ENCODE measurements at places on chromosomes 11 and 22.

DNA sequence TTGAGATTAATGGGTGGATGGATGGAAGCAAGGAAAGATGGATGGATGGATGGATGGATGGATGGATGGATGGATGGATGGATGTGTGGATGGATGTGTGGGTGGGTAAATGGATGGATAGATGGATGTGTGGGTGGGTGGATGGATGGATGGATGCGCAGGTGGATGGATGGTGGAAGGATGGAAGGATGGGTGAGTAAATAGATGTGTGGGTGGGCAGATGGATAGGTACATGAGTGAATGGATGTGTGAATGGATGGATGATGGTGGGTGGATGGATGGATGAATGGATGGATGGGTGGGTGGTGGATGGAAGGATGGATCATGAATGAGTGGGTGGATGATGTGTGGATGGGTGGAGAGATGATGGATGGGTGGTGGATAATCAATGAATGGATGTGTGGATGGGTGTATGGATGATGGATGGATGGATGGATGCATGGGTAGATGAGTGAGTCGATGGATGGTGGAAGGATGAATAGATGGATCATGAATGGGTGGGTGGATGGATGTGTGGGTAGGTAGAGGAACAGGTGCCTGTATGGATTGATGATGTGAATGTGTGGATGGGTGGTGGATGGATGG lies 375.2 kb downstream of the BRD1 start:
- DNase-seq = no peak

DNA sequence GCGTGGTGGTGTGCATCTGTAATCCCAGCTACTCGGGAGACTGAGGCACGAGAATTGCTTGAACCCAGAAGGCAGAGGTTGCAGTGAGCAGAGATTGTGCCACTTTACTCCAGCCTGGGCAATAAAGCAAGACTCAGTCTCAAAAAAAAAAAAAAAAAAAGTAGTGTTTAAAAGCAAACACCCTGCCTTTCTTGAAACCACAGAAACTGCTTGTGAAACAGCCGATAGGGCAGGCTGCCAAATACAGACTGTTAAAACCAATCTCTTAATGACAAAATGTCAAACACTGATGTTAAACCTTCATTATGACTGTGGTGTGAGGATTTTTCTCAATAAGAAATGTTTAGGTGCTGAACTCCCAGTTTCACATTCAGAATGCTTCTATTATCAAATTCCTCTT lies 27.3 kb downstream of the MARK2 start:
- no peak for DNase-seq

DNA sequence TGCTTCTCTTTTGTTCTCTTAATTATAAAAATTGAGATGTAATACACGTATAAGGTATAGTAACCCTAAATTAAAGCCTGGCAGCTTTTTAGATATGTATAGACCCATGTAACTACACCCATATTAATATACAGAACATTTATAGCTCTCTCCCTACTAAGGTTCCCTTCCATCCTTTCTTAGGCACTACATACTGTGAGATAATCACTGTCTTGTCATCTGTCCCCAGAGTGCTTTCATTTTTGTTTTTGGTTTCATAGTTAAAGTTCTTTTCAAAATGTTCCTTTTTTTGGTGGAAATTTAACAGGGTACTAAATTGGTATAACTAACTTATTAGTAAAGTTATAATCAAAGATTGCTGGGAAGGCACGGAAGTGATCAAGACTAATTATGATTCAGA lies 49.2 kb downstream of the MTMR3 start:
- no peak for DNase-seq

- DNase-seq = no peak
Measured at GRCh38 chr11:39678996-39679395, 1780.5 kb downstream of the LRRC4C start.

DNA sequence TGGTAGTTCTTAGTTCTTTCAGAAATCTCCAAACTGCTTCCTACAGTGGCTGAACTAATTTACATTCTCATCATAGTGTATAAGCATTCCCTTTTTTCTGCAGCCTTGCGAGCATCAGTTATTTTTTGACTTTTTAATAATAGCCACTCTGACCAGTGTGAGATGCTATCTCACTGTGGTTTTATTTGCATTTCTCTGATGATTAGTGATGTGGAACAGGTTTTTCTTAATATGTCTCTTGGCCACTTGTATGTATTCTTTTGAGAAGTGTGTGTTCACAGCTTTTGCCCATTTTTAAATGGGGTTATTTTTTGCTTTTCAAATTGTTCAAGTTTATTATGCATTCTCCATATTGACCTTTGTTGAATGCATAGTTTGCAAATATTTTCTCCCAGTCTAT lies 459.3 kb downstream of the NTM start:
- DNase-seq = no peak

DNA sequence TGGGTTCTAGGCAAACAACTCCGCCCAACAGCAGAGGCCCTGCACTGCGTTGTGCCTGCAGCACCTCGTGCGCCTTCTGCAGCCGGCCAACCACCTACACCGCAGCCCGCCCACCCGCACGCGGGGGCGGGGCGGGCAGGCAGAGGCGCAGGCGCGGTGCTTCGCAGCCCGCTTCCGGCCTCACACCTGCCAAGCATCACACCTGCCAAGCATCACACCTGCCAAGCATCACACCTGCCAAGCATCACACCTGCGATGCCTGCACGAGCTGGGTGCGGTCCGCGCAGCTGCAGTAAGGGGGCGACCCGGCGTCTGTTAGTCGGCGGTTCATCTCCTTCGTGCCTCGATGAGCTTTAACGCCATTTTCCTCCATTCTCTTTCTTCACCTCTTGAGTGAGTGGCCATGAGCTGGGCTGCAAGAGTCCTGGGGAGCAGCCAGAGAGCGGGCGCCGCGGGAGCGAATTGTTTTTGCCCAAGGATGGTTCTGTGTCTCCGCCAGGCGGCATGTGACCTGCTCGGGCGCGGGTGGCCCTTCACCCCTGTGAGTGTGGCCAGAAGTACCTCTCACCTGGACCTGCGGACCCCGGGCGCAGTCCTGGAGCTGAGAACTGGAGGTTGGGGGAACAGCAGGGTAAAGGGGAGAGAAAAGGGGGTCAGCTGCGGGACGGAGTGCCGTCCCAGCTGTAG lies at the start of gene LDHAL6A:
Gene LDHAL6A, plus strand, starts transcription at position 171 of the 687 bp plus-strand sequence. CDS start 825 bp downstream, outside the sequence.
- no peak for DNase-seq

DNA sequence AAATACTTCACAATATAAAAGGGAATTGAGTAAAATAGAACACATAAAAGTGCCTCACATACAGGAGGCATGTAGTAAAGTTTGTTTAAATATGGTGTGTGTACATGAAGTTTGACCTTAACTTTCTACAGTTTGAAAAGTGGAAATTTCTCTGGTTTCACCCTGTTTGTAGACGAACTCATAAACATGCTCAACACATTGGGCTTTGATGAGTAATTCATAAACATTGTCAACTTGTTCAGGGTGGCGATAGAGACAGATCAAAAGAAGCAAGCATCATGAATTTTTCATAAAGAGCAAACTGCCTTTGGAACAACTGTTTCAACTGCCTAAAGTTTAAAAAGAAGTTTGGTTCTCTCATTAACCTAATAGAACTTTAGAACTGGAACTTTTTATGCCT lies 9.1 kb downstream of the SLN start:
- no peak for DNase-seq

GRCh38 chr22:20503816-20504215 lies 3.6 kb upstream of the MED15 start:
- DNase-seq = no peak

- DNase-seq = no peak
Measured at GRCh38 chr11:34988294-34989255, 72.2 kb downstream of the PDHX start.

- no peak for DNase-seq
Measured at GRCh38 chr11:119830400-119830799, 101.4 kb upstream of the NECTIN1 start.

GRCh38 chr11:28984231-28984630 lies 876.0 kb downstream of the METTL15 start:
- no peak for DNase-seq

GRCh38 chr11:116046127-116046526 lies 541.9 kb upstream of the CADM1 start:
- no peak for DNase-seq

- no peak for DNase-seq
Measured at GRCh38 chr11:129932381-129933067, 37.1 kb upstream of the NFRKB start.

- no peak for DNase-seq
Measured at GRCh38 chr11:35783809-35784208, 121.2 kb downstream of the TRIM44 start.

- no peak for DNase-seq
Measured at GRCh38 chr22:21100149-21101032, 54.6 kb downstream of the LRRC74B start.

- no peak for DNase-seq
Measured at GRCh38 chr11:86587264-86588193, 84.9 kb downstream of the ME3 start.

GRCh38 chr11:122137078-122137793 lies 21.2 kb upstream of the BLID start:
- no peak for DNase-seq

DNA sequence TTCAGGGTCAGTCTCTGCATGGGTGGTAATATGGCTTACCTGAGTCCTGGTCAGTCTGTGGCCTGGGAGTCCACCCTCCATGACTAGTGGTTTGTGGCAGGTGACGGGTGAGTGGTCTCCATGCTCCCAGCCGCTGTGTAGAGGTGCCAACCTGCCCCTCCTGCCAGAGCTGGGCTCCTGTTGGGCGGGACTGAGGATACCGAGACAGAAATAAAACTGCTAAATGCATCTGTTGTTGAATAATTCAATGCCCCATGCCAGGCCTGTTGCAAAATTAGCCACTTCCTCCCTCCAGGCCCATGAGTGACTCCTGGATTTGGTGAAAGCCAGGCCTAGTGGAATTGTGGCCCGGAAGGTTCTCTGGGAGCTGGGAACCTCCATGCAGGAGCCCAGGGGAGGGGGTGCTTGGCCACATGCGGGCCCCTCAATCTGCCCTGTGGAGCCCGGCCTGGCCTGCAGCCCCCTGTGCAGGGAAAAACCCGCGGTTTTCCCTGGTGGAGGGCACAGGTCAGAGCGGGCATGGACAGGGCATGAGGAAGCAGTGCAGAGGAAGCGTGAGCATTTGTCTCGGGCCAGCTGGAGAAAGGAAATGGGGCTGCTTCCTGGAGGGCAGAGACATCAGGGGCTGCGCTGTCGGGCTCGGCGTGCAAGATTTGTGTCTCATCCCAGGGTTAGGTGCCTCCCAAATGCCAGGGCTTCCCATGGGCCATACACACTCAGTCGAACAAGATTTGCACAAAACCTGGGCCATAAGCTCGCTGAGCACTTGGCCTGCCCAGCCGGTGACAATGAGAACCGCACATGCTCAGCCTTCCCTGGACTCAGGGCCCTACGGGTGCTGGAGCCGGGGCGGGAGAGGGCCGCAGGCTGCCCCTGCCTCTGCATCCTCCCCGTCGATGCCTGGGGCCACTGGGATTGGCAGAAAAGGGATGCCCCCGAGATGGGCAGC lies 66.9 kb downstream of the KCNQ1 start:
- DNase-seq = no peak

GRCh38 chr11:201966-202365 lies 5.2 kb downstream of the BET1L start:
- no peak for DNase-seq

- DNase-seq = no peak
Measured at GRCh38 chr11:45045683-45046471, 95.2 kb upstream of the TP53I11 start.

DNA sequence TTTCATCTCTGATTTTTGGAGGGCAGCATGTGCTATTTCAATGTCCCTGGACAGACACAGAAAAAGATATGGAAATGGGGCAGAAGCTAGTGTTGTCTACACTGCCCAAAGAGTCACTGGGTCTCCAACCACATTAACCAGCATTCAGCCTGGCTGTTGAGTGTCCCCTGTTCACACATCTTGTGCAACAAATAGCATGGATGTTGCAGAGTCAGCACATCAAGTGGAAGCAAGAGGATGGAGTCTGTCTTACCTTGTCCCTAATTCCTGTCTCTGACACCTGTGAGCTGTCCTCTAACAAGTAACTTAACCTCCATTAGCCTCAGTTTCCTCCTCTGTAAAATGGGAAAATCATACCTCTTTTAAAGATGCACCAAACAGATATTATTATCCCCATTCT lies 60.2 kb downstream of the RCN1 start:
- DNase-seq = no peak

GRCh38 chr11:70112017-70112434 lies 33.9 kb downstream of the ANO1 start:
- no peak for DNase-seq
